ENCODE measurements at places on chromosomes 7 and 10.

- H3K27ac ChIP-seq: no peak overlapping the region
- no peaks in the 10 kb centered on the region for H3K27me3 ChIP-seq
- H3K4me3 ChIP-seq: no peak overlapping the region
- H3K36me3 ChIP-seq: no peaks in the 10 kb centered on the region
- H3K4me1 ChIP-seq: no peaks in the 10 kb centered on the region
- no peak for DNase-seq
Measured at GRCh38 chr10:78279756-78280155, 246.1 kb downstream of the RPS24 start.

DNA sequence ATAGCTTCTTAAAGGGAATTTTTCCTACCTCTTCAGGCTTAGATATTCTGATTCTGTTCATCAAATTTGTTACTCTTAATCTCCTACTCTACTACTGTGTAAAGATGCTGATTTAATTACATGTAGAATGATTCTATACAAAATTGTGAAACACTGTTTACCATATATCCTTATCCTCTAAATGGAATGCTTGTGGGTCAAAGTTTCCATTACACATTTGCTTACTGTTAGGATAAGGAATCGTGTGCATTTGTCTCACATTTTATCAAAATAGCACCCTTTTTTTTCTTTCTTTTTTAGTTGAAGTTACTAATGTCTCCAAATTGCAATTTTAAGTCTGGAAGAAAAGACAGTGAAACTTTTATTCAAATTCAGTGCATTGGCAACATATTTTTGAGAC, 65.3 kb downstream of the TFEC start:
- no peak overlapping the region for H3K27ac ChIP-seq
- H3K36me3 ChIP-seq: no peaks in the 10 kb centered on the region
- no peaks in the 10 kb centered on the region for H3K4me1 ChIP-seq
- no peak overlapping the region for H3K4me3 ChIP-seq
- no peak for DNase-seq

DNA sequence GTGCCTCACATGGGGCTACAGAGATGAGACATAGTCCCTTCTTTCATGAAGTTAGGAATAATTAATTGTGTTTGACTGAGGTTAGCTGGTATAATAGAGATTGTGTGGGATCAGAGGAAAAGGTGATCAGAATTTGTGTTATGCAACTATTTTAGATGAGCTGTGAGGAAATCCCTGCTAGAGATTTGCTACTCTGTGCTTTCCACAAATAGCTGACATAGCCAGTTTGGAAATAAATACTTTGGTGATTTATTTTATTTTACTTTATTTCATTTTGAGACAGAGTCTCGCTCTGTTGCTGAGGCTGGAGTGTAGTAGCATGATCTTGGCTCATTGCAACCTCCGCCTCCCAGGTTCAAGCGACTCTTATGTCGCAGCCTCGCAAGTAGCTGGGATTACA, 32.3 kb downstream of the ST7 start:
- no peak overlapping the region for H3K4me3 ChIP-seq
- no peaks in the 10 kb centered on the region for H3K4me1 ChIP-seq
- no peaks in the 10 kb centered on the region for H3K27me3 ChIP-seq
- no peak overlapping the region for H3K27ac ChIP-seq
- no peaks in the 10 kb centered on the region for H3K36me3 ChIP-seq

DNA sequence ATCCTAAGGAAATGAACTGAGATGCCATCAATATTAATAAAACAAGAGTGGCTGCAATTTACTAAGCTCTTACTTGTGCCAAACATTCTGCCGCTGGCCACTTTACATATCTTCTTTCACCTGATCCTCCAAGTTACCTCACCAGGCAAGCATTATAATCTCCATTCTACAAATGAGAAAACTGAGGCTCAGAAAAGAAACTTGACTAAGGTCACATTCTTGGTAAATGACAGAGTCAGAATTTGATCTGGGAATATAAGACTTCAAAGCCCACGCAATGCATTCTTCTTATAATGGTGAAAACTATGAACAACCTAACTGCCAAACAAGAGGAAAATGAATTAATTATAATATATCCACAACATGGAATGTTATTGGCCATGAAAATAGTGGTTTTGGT, 46.1 kb upstream of the SMNDC1 start:
- H3K36me3 ChIP-seq: no peaks in the 10 kb centered on the region
- no peak for DNase-seq
- H3K4me3 ChIP-seq: no peak overlapping the region
- H3K4me1 ChIP-seq: no peaks in the 10 kb centered on the region

- H3K27ac ChIP-seq: no peak overlapping the region
- H3K4me3 ChIP-seq: no peak overlapping the region
- H3K4me1 ChIP-seq: no peaks in the 10 kb centered on the region
- no peak for DNase-seq
- no peaks in the 10 kb centered on the region for H3K27me3 ChIP-seq
Measured at GRCh38 chr7:115933471-115933870, 97.1 kb downstream of the TFEC start.

Measured in uterus (tissue), 4 donors.